ENCODE measurements at places on chromosomes 1 and 21. TPM values are rescaled to one million over a fixed set of nuclear protein-coding genes. Genes with fewer than 3 reads are reported as not detected.

Gene LMOD1
- total RNA-seq = 80.5 TPM

DNA sequence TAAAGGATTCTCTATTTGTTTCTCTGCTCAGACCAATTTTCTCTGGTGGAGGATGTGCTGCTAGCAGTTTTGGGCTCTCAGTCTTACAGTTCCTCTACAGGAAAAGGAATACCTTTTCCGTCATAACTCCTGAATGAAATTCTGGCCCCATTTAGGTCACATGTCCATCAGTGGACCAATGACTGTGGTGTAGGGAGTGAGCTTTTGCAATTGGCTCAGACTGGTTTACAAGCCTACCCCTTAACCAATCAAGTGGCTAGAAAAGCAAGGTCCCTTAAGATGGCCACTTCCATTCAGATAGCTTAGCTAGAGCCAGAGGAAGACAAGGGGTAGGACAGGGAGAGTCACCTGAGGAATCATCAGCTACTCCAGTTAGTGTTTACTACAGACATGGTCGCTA, 16.4 kb upstream of the ZNF281 start:
- no peak for DNase-seq

GRCh38 chr1:2927393-2928360, 93.6 kb upstream of the ACTRT2 start:
- no peak for DNase-seq

- DNase-seq = no peak
Measured at GRCh38 chr1:28035420-28035819, 53.0 kb downstream of the EYA3 start.

GRCh38 chr1:212710566-212710965, 10.9 kb upstream of the BATF3 start:
- DNase-seq = no peak

Gene TESK2
- total RNA-seq = 1.3 TPM

DNA sequence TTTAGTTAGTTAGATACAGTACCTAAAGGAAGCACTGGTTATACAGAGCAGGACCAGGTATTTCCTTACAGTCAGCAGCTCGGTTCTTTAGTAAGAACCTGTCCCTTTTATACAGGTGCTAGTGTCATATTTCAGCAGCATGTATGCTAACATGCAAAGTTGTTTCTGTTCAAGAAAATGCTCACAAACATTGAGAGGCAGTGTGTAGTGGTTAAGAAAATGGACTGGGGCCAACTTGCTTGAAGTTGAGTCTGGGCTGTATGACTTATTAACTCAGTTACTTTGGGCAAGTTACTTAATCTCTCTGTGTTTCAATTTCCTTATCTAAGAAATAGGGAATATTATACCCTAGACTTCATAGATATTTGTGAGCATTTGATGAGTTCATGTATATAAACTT, 31.1 kb downstream of the AK4 start:
- no peak for DNase-seq

- no peak for DNase-seq
Measured at GRCh38 chr1:50603274-50604271, 180.3 kb upstream of the DMRTA2 start.

DNA sequence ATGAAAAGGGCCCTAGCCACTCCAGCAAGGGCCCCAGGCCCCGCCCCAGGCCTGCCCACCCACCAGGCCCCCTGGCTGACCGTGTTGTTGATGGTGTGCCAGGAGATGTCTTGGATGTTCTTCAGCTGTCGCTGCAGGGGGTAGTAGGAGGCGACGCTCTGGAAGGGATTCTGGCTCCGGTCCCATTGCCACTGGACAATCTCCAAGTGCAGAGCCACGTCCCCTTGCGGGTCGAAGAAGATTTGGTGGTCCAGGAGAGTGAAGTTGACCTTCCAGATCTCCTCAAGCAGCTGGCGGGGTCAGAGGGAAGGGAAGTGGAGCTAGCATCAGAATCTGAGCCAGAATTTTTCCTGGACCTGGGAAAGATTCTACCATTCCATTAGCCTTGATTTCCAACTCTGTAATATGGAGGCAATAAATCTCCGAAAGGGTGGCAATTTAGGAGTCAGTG, 10.2 kb downstream of the TAS1R2 start:
- DNase-seq = peak; percentile 37

Gene CIART
- total RNA-seq = 3.1 TPM

- DNase-seq = no peak
Measured at GRCh38 chr1:203860396-203861025, 888 bp upstream of the SNRPE start.

- no peak for DNase-seq
Measured at GRCh38 chr1:224116131-224116530, 2.2 kb downstream of the FBXO28 start.

Gene GNG5
- 94.1 TPM for total RNA-seq

DNA sequence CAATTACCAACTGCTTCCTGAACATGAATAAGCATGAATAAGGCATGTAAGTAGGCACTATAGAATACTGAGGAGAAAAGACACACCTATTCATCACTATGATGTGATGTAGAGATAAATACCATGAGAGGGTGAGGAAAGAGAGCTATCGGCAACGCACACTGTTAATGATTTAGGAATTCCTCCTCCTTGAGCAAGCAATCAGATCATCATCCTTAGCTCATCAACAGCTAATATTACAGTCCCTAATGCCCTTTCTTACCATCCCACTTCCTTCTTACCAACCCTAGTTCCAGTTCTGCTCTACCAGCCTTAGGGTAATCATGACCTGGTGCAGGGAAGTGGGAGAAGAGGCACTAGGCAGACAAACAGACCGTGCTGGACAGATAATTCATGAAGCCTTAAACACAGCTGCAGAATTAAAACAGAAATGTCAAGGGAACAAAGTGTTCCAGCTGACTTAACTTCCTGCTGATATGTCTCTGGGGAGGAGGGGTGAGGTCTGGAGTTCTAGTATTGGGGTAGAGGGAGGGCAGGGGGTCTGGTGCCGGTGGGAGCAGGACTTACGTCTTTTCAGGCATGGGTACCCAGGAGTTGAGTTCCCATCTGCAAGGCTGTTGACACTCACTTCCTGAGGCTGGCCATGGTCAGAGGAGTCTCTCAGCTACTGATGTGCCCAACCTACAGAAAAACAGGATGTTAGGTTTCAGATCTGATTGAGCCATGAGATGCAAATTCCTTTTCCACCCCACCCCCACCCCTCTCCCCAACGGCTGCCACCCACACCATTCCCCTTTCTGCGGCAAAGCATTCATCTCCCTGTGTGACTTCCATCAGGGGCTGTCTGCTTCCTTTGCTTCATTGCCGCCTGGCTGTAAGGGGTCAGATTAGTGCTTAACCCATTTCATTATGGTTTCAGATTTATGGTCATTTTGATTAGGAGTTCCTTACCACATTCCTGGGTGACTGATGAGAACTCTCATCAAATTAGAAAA, 12.6 kb upstream of the RCSD1 start:
- no peak for DNase-seq

DNA sequence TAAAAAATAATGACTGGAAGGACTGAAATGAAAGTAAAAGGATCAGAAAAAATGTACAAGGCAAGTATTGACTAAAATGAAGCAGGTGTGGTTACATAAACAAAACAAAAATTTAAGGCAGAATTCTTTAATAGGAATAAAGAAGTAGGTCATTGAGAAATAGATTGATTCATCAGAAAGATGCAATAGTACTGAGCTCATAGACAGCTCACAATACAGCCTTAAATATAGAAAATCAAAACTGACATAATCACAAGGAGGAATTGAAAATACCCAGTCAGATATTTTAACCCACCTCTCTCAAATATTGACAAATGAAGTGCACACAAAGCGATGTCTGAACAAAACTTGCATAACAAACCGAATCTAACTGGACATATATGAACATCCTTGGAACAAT, 366.8 kb upstream of the DPYD start:
- DNase-seq = no peak

GRCh38 chr1:85898861-85899260, 190.6 kb upstream of the ZNHIT6 start:
- no peak for DNase-seq

Gene DISP1
- 5.6 TPM for total RNA-seq

DNA sequence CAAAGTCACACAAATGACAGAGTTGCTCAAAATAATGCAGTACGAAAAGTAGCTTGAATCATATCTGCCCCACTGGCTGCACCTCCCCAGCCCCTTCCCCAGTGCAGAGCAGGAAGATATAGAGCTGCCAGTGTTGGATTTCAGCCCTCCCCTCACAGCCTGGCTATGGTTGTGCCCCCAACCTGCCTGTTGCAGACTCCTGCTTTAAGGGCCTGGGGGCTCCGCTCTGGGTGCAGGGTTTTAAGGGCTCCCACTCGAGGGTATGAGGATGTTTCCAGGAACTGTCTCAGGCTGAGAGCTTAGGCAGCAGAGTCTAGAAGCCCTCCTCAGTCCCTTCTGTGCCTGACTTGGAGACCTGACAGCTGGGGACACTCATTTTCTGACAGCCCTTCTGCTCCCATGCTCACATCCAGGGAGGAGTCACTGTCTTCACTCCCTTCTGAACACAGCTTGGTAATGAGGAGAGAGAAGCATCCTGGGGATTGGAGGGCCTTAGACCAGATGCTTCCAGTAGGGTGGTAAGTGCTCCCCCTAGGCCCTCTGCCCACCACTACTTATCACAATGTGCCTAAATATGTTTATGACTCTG, 4.6 kb downstream of the S100A9 start:
- DNase-seq = no peak

DNA sequence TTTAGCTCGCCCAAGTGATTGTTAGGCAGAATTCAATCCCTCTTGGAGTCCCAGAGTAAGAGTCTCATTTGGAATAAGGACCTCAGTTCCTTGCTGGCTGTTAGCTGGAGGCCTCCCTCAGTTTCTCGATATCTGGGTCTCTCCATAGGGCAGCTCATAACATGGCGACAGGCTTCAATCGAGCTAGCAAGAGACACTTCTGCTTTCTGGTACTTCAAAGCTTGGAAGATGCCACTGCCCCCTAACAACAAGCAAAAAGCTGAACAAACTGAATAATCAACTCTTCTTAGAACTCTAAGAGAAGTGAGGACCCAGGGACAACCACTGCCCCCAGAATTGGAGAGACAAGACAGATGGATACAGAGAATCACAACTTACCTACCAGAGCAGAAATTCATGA, 86.2 kb downstream of the TEX35 start:
- no peak for DNase-seq

- no peak for DNase-seq
Measured at GRCh38 chr1:81654657-81655056, 146.1 kb upstream of the ADGRL2 start.

DNA sequence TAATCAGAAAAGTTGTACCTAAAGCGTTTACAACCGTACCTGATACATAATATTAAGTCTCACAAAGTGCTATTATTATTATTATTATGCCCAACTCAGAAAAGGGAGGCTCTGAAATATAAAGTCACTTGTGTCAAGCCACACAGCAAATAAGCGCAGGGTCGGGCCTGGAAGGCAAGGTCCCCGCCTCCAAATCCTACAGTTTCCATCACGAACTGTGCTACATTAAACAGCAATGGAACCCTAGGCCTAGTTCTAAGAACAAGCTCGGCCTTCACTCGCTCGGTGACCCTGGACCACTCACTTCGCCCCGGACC, 549 bp downstream of the PARS2 start:
- no peak for DNase-seq

DNA sequence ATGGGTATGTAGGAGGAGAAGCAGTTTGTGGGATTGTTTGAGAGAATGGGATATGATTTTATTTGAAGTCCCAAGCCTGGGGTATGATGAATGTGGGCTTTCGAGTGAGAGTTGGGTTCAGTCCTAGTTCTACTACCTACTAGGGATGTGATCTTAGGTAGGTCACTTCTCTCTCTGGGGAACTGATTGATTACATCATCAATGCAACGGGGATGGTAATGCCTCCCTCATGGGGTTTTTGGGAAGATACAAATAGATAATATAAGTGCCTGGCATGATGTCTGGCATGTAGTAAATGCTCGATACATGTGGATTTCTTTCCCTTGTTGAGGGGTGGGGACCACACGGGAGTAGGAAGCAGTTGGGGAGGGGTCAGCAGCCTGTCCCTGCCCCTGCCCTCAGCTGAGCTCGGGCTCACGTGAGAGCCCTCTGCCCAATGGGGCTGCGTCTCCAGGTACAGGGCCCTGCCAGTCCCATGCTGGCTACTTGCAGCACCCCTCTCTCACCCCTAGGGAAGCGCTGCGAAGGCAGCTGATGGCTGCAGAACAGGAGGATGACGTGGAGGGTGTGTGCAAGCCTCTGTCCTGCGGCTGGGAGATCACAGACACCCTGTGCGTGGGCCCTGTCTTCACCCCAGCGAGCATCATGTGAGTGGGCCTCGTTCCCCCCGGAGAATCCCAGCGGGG, 38.7 kb downstream of the AZIN2 start:
- DNase-seq = no peak

Gene CLEC20A
- total RNA-seq = not detected

Gene PMVK
- total RNA-seq = 31.6 TPM

Gene TSTD1
- not detected for total RNA-seq

DNA sequence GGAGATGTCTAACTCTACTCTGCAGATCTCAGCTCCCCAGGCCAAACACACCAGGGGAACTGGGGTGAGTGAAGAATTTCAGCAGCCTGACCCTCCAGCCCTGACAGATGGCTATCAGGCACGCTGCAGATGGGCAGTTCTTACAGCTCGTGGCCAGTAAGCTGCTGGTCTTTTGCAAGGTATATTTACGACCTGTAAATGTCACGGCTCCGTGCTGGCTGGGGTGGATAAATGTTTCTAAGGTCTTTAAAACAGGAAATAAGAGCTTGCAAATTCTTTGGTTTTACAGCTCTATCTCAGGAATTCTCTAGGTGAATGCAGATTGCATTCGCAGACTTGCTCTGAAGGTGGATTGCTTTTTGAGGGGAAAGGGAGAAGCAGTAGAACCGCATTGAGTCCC, 10.1 kb downstream of the DOP1B start:
- peak; percentile 21 for DNase-seq

Gene TSPEAR
- 0.15 TPM for total RNA-seq

GRCh38 chr21:38567335-38567969, 69.2 kb upstream of the ERG start:
- no peak for DNase-seq

Gene AQP10
- total RNA-seq = not detected

Gene MX2
- total RNA-seq = not detected

GRCh38 chr1:6969106-6969505, 183.9 kb downstream of the CAMTA1 start:
- no peak for DNase-seq

GRCh38 chr1:12469493-12469892, 148.5 kb downstream of the DHRS3 start:
- DNase-seq = no peak

- DNase-seq = no peak
Measured at GRCh38 chr1:54331091-54331772, 75.0 kb downstream of the SSBP3 start.

DNA sequence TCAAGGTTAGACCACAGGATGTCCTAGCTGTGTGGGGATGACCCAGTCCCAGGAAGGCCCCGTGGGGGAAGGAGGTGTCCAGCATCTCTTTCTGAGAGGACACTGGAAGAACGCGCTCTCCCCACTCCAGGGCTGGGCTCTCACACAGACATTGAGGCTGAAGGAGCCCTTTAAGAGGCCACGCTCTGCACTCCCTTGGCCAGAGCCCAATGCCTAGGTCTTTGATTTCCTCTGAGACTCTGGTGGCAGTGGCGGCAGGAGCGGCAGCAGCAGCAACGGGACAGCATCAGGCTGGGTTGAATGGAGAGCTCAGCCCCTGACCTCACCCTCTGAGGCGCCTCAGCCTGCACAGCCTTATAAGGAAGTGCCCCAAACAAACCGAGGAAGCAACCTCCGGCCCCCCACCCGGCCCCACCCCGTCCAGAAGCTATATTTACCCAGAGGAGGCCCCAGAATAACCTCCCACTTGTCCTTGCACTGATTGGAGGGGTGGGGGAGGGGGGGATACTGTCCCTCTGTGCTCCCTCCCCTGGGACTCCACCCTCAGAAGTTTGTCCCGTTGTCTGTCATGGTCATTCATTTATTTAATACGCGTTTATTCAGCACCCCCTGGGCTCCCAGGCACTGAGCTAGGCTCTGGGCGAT, 12.3 kb downstream of the NES start:
- DNase-seq = no peak

Data from chondrocyte (in vitro differentiated cells).